ENCODE measurements at places on chromosomes 2 and 18. TPM values are rescaled to one million over a fixed set of nuclear protein-coding genes. Genes with fewer than 3 reads are reported as not detected.

Gene TBC1D8
- 5.0 TPM for total RNA-seq

Gene IL1F10
- total RNA-seq: not detected

Gene UGT1A5
- not detected for total RNA-seq

Gene EFR3B
- total RNA-seq: 0.78 TPM

Gene GREB1L
- total RNA-seq: under 0.01 TPM

Gene PID1
- total RNA-seq: 34.7 TPM

Gene ARMC9
- total RNA-seq: 20.8 TPM

Gene GPAT2
- 4.9 TPM for total RNA-seq

Gene SH3BP4
- total RNA-seq: 47.0 TPM

Gene EVX2
- not detected for total RNA-seq

Gene SPP2
- total RNA-seq: not detected

Gene MAL
- not detected for total RNA-seq

Gene CFAP65
- total RNA-seq: not detected

Gene BAZ2B
- total RNA-seq: 14.5 TPM

Gene CAPN14
- not detected for total RNA-seq

Gene PREPL
- 17.2 TPM for total RNA-seq

Gene SAG
- total RNA-seq: not detected

Gene SLC35G4
- total RNA-seq: not detected

Gene OTOS
- total RNA-seq: not detected

Gene PLEK
- not detected for total RNA-seq

Gene VWA3B
- total RNA-seq: not detected

Gene HMSD
- 0.78 TPM for total RNA-seq

Gene RAPGEF4
- 0.13 TPM for total RNA-seq

Gene CD8A
- total RNA-seq: not detected

Gene CPO
- total RNA-seq: not detected

Gene BMP10
- total RNA-seq: not detected

Gene MSTN
- total RNA-seq: not detected

Gene IL36B
- total RNA-seq: not detected

Gene DLX2
- not detected for total RNA-seq

Gene GCG
- not detected for total RNA-seq

Gene SYT4
- total RNA-seq: not detected

Gene CMPK2
- 4.7 TPM for total RNA-seq

Gene NT5C1B
- total RNA-seq: not detected

Gene MYCN
- total RNA-seq: 0.32 TPM

Measured in epithelial cell of alveolus of lung (primary cell).